ENCODE measurements at places on chromosomes 1 and 21.

DNA sequence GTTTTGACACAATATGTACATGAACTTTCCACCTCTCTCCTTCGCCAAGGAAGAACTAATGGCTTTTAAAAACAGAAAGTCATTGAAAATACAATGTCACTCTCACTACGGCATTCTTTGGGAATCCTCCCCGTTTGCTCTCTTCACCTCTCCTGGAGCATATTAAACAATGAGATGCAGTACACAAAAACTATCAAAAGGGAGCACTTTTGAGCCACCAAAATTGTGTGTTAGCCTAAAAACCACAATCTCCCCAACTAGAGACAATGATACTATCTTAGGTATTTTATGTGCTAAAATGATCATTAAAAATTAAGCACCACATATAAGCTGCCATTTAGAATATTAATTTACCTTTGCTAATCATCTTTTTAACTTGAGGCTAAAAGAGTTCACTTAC is 425.5 kb downstream of the KCTD3 start:
- DNase-seq = no peak

DNA sequence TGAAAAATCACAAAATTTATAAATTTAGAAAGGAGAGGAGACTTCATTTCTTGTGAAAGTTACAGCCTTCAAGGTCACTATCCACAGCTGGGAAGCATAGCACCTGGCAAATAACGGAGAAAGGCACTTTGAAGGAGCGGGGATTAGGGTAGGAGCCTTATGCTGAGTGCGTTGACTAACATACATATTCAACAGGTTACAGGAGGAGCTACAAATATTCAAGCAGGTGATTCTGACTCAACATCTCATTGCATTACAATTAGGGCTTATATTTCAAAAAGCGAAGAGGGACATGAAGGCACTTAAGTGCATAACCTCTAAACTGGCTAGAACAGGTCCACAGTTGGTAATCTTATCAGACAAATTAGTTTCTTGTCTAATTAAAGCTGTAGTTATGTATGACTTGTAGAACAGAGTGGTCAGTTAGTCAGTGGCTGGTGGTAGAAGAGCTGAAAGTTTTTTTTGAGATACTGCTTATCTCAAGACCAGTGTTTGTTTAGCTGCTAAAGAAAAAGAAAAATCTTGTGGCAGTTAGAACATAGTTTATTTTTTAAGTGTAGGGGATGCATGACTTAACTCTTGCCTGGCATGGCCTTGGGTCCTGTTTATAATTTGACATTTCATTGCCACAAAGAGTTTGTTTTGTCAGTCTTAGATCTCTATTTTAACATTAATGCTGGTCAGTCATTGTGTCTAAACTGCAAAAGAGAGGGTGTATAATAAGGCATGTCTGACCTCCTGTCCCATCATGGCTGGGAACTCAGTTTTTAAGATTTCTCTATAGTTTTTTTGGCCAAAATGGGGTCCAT is 311.5 kb downstream of the DUSP10 start:
- DNase-seq = no peak

DNA sequence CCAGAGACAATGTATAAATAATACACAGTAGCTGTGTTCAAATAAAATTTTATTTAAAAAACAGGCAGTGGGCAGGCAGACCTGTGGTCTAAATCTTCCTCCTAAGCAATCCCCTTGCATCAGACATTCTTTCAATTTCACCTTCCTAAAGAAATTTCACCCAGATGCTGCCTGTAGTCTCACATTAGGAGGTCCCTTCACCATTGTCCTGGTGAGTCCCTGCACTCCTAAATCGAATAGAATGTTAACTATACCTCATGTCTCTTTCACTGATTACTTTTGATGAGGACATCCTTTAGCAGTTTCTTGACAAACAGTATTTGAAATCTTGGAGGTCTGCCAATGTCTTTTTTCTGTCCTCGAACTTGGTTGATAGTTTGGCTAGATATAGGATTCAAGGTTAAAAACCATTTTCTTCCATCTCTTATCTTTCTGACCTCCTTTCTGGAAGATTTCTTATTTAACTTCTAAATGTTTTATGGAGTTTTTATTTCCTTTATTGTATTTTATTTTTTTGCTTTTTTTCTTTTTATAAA is 77.5 kb downstream of the LPGAT1 start:
- DNase-seq = no peak

DNA sequence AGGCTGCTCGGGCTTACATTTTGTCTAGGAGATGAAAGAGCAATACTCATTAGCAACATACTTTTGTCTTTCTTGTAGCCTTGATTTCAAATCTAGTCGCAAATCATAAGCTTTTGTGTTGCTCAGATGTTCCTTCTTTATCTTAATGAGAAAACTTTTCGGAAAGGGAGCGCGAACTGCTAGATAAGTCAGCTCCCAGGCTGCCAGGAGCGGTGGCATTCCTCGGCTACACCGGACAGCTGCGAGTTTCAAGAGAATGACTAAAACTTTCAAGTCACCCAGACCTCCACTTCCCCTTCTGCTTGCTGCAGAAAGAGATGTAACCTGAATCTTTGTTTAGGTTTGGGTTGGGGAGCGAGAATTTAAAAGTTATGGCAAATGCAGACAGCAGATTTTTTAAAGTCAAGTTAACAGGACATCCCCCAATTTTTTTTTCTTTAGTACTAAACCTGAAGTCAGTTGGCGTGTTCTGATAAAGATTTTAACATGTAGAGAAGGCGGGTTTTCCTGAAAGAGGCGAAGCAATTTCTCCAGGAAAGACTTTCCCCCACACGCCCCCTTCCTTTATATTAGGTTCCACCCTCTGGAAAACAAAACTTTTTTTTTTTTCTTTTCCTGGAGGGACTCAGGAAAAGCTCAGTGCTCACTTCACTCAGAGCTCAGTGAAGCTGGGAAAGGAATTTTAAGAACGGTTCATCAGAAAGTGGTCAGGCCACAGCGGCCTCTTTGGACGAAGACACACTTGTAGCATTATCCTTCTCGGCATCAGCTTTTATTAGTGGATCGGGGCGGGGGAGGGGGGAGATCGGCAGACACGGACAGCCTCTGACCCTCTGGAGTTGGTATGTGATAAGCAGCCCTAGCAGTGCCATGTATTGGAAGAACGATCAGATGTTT is at the start of gene LHX8:
LHX8 (plus strand) TSS at position 639 of the 897 bp plus-strand sequence. CDS start 2,227 bp downstream, outside the sequence.
- DNase-seq = no peak

DNA sequence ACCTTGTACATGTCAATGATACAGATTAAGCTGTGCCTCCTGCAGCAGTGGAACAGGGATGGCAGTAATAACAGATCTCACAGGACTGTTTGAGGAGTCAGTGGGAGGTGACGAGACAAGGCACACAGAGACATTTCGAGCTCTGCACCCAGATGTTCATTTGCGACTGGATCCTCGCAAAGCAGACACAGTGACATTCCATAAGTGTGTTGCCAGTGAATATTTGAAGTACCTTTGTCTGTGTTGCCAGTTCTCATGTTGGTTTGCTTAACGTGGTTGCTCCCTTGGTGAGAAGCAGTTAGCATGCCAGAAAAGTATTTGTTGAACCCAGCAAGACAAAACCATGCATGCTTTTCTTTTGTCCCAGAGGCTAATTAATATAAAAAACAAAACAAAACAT is 67.0 kb downstream of the NID1 start:
- no peak for DNase-seq

DNA sequence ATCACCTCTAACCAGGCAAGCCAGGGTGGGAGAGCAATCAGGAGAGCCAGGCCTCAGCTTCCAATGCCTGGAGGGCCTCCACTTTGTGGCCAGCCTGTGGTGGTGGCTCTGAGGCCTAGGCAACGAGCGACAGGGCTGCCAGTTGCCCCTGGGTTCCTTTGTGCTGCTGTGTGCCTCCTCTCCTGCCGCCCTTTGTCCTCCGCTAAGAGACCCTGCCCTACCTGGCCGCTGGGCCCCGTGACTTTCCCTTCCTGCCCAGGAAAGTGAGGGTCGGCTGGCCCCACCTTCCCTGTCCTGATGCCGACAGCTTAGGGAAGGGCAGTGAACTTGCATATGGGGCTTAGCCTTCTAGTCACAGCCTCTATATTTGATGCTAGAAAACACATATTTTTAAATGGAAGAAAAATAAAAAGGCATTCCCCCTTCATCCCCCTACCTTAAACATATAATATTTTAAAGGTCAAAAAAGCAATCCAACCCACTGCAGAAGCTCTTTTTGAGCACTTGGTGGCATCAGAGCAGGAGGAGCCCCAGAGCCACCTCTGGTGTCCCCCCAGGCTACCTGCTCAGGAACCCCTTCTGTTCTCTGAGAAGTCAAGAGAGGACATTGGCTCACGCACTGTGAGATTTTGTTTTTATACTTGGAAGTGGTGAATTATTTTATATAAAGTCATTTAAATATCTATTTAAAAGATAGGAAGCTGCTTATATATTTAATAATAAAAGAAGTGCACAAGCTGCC is 19.8 kb downstream of the CSF1 start:
- DNase-seq = no peak

- peak; percentile 39 for DNase-seq
Measured at GRCh38 chr1:207817778-207818751, 66.2 kb downstream of the CD46 start.

DNA sequence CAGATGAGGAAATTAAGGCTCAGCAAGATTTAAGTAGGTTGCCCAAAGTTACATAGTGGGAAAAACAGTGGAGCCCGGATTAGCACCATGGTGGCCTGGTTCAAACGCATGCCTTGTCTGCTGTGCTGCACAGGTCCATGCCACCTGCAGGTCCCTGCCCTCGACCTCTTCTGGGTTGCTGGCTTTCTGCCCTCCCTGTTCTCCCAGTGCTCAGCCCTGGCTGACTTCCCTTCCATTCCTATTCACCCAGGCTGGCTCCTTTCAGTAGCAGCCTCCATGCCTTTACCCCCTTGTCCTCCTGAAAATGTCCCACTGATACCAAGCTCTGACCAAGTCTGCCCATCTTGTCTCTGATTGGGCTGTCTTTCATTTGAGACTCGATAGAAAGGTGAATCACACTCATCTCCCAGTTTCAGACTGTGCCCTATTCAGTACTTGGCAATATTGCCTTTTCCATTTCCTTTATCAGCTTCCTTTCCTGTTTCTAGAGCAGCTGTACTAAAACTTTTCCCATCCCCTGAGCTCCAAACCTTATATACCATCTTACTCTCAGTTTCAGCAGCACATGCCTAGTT is 75.8 kb downstream of the ST3GAL3 start:
- no peak for DNase-seq

GRCh38 chr1:183583466-183583865 is 6.8 kb downstream of the NCF2 start:
- peak; percentile 89 for DNase-seq

DNA sequence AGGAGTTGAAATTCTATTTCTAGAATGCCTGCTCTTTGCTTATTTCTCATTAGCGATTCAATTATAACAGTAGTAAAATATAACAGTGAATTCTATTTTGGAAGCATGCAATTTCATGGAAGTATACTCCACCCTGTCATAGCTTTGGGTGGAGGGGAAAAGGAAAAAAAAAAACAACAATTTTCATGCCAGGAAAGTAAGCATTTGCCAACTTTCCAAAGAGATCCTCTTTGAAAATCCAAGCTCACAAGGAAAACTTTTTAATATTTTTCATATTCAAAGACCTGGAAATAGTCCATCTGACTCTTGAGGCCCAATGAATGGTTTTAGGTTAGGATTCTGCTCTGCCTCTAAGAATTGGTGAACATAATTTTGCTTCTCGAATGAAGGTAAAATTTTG is 134.5 kb downstream of the PTPN14 start:
- DNase-seq = no peak

DNA sequence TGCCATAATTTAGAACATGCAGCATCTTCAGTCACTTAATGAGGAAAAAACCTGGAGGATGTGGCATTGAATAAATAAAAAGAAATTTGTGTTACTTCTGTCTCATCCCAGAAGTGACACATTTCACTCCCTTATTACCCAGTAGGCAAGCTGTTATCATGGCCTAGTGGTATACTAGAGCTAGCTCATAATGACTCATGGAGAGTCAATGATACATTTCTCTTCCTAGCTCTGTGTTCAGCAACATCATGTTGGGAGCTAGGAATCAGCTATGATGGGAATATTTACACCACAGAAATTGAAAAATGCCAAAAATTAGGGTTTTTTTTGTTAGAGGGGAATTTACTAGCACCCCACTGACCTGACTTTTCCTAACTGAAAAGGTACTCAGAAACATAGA is 182.7 kb downstream of the HMCN1 start:
- DNase-seq = no peak

GRCh38 chr21:41966041-41966833 is 12.4 kb upstream of the C2CD2 start:
- DNase-seq = no peak

GRCh38 chr1:201185527-201186128 is 5.0 kb upstream of the IGFN1 start:
- no peak for DNase-seq

GRCh38 chr1:236284291-236284721 is 2.5 kb upstream of the ERO1B start:
- DNase-seq = peak; percentile 59

DNA sequence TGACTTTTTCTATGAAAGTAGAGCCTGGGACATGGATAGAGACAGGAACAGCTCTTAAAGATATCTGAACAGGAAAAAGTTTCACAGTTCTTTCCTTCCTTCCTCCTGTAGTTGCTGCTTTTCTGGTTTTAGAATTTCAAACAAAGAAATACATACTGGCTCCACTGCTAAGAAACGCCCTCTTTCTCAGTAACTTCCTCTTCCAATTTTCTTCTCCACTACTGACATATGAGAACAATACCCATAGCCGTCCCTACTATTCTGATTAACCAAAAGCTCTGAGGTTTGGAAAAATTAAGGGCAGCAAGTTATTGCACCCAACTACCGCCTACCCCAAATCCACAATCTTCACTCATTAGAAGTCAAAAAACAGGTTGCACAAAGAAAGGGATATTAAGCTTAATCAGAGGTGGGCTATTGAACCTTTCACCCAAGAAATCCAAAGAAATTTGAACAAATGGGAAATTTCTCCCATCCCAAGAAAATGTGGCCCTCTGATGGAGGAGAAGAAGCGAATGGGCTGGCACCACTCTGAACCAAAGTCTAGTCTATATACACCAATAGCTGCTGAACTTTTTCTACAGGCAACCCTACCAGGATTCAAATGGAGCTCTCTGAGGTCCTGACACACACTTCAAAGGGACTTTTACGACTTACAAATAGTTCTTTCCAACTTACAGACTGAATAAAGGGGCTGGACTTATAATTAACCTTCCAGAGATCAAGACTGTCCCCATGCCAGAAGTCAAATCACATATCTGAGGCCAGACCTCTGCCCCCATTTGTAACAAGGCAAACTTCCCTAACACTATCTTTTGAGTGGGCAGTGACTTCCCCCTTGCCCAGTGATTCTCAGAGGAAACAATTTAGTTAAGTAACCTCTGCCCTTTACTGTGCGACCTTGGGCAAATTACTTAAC is 1.7 kb downstream of the WASF2 start:
- DNase-seq = peak; percentile 79

- no peak for DNase-seq
Measured at GRCh38 chr1:160136121-160136925, 15.1 kb upstream of the ATP1A4 start.

DNA sequence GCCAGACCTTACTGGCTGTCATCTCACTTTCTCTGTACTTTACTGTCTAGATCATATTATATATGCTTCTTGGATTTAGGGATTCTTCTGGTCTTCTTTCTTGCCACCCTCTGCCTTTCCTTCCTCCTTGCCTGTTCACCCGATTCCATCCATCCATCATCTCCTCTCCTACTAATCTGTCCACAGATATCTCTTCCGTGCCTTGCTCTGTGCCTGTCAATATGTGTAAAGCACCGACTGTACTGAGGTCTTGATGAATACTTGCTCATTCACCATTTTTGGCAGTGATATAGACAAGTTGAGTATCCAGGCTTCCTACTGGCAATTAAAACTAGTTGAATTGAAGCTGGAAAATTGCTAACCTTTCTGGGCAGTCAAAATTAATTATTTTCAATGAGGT is 8.1 kb downstream of the FMN2 start:
- DNase-seq = no peak

GRCh38 chr1:163038928-163039706 is 30.0 kb upstream of the RGS4 start:
- DNase-seq = no peak
